T-helper 17 cell (primary cell): ENCODE measurements at places on chromosomes 2 and 18.
A peak's percentile ranks its signal among the peaks of the same experiment; 100 is the strongest.

- no peak for DNase-seq
These were observed 97.6 kb downstream of the SH3RF3 start for GRCh38 chr2:109226622-109227021.

DNA sequence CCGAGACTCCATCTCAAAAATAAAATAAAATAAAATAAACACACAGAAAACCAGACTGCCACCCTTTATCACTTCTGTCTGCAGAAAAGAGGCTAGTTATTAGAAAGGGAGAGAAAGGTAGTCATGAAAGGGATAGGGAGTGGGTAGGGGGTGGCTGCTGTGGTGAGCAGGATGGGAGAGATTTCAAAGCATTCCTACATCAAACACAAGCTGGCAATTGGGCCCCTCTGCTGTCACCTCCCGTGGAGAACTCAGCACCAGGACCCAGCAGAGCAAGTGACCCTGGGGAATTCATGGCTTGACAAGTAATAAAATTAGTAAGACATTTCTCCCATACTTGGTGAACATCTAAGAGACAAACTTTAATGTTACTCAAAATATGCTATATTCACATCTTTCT, 3.7 kb upstream of the HOXD1 start:
- DNase-seq = no peak

DNA sequence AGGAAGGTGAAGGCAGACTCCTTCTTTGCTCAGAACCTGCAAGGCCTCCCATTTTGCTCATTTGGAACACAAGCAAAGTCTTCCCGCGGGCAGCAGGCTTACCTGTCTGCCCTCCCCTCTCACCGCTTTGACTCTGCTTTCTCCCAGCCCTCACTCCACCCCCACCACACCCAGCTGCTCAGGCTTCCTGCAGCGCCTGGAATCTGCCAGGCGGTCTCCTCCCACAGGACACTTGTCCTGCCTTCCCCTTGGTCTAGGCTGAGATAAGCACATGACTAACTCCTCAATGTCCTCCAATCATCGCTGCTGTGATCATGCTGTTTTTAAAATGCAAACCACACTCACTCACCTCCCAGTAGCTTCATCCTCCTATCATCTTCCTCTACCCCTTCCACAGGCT, 430.0 kb downstream of the ZNF516 start:
- DNase-seq = no peak

- peak; percentile 34 for DNase-seq
These were observed 7.6 kb upstream of the CHRNA1 start for GRCh38 chr2:174771631-174772471.

GRCh38 chr2:169819106-169819505, 5.6 kb downstream of the METTL5 start:
- DNase-seq = no peak

DNA sequence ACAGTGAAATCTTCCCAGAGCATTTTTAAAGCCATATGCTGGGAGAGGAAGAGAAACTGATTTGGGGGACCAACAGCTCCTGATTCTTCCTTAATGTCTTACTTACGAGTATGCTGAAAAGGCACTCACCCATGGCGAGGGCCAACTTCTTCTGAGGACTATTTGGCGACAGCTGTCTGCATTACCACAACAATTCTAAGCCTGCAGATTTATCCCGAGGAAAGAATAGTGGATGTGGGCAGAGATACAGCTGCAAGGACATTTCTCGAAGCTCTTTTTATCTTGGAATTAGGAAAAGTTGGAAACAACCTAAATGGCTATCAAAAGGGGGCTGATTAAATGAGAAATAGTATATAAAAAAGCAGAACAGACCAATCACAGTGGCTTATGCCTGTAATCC, 40.3 kb upstream of the FHL2 start:
- no peak for DNase-seq

- DNase-seq = no peak
These were observed 35.5 kb upstream of the YWHAQ start for GRCh38 chr2:9666306-9666705.

DNA sequence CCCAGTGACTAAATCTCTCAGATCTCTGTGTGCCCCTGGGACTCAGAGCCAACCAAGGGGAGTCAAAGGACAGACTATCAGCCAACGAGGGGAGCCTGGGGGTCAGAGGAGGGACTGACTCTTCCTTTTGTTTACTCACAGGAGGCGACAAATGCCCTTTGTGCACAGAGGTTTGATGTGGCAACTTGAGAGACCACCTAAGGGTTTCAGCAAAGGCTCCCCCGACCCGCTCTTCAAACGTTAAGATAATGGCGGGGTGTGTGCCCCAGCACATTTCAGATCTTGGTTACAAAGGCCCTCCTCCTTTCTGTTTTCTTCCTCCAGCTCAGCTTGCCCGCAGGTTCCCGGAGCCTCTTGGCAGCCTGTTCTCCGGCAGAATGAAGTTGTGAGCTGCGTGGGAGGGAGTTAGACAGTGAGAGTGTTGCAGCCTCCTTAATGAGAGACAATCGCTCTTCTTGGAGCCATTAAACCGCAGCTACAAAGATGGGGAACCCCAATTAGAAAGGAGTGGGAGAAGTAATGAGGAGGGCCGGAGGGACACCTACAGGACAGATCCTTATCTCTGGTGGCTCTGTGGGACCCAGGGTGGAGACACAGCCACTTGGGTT, 76.2 kb downstream of the KIAA2012 start:
- no peak for DNase-seq

GRCh38 chr2:2707206-2707991, 376.3 kb upstream of the MYT1L start:
- DNase-seq = no peak

- DNase-seq = no peak
These were observed 276.0 kb upstream of the REV1 start for GRCh38 chr2:99765731-99766318.

GRCh38 chr2:226767056-226767813, 32.4 kb downstream of the IRS1 start:
- no peak for DNase-seq

DNA sequence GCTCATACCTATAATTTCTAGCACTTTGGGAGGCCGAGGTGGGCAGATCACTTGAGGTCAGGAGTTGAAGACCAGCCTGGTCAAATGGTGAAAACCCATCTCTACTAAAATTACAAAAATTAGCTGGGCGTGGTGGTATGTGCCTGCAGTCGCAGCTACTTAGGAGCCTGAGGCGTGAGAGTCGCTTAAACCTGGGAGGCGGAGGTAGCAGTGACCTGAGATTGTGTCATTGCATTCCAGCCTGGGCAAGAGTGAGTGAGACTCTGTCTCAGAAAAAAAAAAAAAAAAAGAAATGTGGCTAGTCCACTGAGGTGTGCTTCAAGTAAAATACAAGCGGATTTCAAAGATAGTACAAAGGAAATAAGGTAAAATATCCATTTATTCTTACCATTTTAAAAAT, 46.2 kb downstream of the RBKS start:
- DNase-seq = no peak

DNA sequence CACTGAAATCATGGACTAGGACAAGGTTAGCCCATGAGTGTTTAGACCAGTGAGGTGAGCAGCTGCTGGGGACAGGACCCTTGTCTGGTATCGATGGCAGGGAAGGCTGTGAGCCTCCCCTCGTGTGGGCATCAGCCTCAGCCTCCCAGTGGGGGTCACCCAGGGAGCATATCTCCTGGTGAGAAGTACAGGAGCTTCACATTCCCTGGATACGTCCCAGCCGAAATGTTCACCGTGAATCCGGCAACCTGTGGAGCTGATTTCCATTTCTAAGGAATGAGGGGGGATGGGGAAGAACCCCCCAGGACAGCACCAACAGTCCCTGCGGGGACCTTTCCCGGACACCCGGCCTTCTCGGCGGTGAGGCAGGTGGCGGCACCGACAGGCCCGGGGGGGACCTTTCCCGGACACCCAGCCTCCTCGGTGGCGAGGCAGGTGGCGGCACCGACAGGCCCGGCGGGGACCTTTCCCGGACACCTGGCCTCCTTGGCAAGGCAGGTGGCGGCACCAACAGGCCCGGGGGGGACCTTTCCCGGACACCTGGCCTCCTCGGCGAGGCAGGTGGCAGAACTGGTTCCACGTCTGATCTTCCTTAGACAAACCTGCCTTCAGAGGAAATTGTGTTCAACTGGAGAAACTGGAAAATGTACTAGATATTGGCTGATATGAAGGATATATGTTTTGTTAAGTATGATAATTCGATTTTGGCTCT, 21.2 kb downstream of the RTP5 start:
- DNase-seq = no peak

DNA sequence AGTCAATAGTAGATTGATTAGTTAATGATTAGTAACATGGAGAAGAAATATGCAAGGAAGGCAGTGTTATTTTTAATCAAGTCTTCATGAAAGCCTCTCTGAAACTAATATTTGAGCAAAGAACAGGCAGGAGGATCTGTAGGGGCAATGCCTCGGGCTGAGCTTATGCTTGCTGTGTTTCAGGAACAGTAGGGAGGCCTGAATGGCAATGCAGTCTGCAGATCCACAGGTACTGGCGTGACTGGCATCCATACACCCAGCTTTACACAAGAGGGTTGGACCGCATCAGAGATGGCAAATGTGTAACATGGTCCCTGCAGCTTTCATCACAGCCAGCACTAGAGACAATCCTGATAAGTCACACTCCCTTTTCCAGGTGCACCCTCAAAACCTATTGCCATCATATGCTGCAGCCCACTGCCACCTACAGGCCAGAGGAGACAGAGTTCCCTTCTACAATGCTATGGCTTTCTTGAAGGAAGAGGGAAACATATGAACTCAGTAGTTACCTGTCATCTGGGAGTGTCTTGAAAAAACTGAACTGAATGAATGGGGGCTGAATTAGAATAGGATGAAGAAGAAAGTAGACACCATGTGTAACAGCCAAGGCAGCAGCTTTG, 582.4 kb upstream of the RAB6C start:
- no peak for DNase-seq

DNA sequence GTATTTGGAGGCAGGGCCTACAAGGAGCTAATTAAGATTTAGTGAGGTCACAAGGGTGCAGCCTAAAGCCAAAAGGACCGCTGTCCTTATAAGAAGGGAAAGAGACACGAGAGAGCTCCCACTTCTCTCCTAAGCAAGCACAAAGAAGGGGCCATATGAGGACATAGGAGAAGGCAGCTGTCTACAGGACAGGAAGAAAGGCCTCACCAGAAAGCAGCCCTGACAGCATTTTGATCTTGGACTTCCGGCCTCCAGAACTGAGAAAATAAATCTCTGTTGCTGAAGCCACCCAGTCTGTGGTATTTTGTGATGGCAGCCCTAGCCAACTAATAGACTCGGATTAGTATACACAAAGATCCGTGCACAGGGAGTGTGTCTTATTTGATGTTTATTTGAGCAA, 139.7 kb downstream of the B3GNT2 start:
- no peak for DNase-seq

DNA sequence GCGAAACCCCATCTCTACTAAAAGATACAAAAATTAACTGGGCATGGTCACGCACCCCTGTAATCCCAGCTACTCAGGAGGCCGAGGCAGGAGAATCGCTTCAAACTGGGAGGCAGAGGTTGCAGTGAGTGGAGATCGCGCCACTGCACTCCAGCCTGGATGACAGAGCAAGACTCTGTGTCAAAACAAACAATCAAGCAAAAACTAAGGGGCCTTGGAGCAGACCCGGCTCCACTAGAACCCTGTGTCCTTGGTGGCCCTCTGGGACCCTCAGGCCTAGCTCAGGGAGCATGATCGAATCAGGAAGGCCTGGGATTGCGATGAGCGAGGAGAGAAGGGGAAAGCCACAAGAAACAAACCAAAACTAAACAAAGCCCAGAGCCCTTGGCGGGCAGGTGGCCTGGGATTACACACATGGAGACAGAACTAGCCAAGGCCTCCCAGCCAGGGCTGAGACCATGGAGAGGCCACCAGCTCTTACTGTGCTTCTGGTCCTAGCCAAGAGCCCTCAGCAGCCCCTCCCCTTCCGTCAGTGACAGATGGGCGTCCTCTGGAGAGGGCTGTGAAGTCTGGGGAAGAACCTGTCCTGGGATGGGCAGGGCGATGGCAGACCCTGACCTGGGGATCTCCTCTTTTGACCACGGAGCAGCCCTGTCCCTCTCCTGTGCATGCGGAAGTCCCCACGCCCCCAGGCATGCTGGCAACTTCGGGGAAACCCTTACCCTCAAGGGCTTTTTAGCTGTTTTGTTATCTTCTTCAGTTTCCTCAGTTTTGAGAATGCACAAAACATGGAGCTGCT, 27.4 kb upstream of the CATIP start:
- DNase-seq = no peak

DNA sequence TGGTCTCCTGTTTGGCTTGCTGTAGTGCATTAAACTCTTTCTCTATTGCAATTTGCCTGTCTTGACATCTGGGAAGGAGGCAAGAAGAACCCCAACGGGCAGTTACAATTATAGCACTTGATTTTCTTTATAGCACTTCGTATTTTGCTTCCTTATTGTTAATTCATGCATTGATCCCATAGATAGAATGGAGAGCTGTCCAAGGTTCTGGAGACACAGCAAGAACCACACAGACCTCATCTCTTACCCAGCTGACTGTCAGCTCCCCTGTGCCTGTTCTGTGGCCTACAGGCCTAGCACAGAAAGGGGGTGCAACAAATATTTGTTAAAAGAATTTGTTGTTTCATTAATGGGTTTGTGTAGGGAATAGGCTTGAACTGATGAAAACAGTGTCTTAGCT, 194.3 kb downstream of the GALNT1 start:
- DNase-seq = no peak

DNA sequence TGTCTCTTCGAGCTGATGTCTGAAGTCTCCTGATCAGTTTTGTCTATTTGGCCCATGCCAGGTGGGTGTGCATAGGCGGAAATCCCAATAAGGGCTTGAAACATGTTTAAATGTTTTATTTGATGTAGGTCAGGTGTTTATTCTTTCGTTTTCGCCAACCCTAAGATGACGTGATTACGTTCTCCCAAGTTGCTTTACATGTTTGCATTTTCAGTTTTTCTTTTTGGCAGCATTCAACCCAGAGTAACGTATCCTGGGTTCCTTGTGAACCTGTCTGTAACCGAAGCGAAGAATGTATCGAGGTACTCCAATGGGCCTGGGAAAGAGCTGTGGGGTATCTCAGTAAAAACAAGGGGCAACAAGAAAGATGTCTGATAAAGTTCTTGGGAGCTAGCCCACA, 3.1 kb downstream of the ALPK2 start:
- no peak for DNase-seq

- no peak for DNase-seq
These were observed 777.8 kb upstream of the RAB6C start for GRCh38 chr2:129201696-129202095.

GRCh38 chr18:51133580-51134160, 63.8 kb downstream of the MEX3C start:
- DNase-seq = no peak

- DNase-seq = no peak
These were observed 60.7 kb downstream of the ARMC9 start for GRCh38 chr2:231259104-231259503.

GRCh38 chr2:190328573-190329147, 9.0 kb upstream of the HIBCH start:
- no peak for DNase-seq

GRCh38 chr2:240876475-240877251, 8.0 kb downstream of the AGXT start:
- peak; percentile 9 for DNase-seq

DNA sequence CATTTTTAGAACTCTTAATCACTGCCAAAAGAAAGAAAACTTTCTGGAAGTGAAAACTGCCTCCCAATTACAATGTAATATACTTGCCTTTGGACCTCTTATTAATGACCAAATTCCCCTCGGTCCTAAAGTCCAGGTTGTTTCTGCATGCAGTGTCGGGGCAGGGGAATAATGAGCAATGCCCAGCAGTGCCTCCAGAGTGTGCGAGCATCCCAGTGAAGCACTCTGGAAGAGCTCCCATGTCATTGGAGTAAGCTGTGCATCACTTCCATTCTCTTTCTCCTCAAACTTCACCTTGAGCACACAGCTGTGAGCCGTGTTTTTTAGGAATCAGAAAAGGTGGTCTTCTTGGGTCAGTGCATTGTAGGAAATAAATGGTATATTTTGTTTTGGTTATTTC, 107.1 kb downstream of the SH3RF3 start:
- no peak for DNase-seq
